ENCODE measurements at places on chromosomes 16 and 17.
A peak's percentile ranks its signal among the peaks of the same experiment; 100 is the strongest.

DNA sequence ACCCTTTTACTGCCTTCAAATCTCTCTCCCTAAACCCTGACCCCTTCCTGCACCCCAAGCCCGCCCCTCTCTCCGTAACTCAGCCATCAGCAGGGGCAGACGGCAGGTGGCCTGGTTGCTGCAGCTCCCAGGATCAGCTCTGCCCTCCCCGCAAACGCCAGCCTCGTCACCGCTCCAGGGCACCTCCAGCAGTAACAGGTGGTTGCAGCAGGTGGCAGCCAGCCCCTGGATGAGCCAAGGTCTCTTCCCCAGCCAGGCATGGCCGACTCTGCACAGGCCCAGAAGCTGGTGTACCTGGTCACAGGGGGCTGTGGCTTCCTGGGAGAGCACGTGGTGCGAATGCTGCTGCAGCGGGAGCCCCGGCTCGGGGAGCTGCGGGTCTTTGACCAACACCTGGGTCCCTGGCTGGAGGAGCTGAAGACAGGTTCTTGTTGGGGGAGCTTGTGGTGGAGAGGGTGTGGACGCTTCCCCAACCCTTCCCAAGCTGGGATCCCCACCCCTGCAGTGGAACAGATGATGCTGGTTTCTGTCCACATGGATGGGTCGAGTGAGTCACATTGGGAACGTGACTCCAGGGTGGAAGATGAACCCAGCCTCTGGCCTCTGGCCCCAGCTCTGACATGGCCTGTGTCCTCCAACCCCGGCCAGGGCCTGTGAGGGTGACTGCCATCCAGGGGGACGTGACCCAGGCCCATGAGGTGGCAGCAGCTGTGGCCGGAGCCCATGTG, 558 bp downstream of the HSD3B7 start:
- DNase-seq, result peak; percentile 85

- DNase-seq, result no peak
These were observed 6.5 kb downstream of the ABHD15 start for GRCh38 chr17:29560316-29560715.

- DNase-seq, result peak; percentile 5
These were observed 74.6 kb downstream of the CMC2 start for GRCh38 chr16:80931801-80932707.

GRCh38 chr17:39026980-39027451, 59.8 kb upstream of the FBXO47 start:
- DNase-seq, result peak; percentile 60

DNA sequence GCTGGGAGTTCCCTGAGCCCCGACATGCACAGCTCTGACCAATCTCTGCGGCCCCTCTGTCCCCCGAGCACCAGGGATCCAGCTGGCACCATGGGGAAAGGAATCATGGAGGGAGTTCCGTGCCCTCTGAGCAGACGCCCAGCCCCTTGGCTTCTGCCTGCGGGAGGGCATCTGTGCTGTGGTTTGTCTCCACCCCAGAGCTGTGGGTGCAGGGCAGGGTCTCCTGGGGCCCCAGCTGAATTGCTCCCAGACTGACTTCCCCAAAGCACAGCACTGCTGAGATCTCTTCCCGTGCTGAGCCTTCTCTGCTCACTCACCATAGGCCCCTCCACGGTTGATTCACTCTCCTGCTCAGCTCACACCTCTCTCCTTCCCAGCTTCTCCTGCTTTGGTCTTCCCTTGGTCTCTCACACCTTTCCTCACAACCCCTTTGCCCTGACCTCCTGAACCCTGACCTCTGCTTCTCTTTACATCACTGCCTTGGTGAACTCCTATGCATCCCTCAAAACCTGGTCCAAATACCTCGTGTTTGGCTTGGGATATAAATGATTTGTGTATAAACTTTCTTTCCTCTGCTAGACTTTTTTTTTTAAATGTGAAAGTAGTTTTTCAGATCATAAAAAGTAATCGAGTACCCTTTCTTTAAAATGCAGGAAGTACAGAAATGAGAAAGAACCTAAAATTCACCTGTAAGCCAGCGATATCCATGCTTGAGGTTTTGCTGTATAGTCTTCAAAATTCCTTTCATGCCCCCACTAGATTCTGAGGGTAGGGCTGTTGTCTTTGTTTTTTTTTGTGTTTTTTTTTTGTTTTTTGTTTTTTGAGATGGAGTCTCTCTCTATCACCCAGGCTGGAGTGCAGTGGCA, 265.3 kb downstream of the SEC14L1 start:
- DNase-seq, result no peak

All from NCI-H526 (cell line).